ENCODE measurements at places on chromosomes 16 and 17.

GRCh38 chr16:84190731-84191388 lies at the start of gene ADAD2:
Gene ADAD2, plus strand, starts transcription at chr16:84191157. Its CDS starts 74 bp downstream, at chr16:84191231.
- no peak for DNase-seq

DNA sequence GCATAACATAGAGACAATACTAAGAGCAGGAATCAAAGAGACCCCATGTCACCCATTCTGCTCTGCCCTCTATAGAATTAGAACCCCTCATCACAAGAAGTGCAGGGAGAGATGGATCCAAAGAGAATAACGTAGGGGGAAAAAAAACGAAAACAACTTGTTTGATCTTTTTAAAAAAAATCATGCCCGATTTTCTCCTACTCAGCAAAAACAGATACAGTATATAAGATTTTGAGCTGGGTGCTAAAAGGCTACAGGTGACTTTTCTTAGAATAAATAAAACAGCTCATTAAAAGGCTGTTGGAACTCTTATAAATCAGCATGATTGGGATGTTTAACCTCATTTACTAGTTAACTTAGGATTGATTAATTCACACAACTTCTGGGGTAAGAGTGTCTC lies 17.4 kb downstream of the UBN1 start:
- DNase-seq: no peak

- peak; percentile 71 for DNase-seq
Measured at GRCh38 chr16:3094289-3095027, 4.6 kb downstream of the ZSCAN10 start.

DNA sequence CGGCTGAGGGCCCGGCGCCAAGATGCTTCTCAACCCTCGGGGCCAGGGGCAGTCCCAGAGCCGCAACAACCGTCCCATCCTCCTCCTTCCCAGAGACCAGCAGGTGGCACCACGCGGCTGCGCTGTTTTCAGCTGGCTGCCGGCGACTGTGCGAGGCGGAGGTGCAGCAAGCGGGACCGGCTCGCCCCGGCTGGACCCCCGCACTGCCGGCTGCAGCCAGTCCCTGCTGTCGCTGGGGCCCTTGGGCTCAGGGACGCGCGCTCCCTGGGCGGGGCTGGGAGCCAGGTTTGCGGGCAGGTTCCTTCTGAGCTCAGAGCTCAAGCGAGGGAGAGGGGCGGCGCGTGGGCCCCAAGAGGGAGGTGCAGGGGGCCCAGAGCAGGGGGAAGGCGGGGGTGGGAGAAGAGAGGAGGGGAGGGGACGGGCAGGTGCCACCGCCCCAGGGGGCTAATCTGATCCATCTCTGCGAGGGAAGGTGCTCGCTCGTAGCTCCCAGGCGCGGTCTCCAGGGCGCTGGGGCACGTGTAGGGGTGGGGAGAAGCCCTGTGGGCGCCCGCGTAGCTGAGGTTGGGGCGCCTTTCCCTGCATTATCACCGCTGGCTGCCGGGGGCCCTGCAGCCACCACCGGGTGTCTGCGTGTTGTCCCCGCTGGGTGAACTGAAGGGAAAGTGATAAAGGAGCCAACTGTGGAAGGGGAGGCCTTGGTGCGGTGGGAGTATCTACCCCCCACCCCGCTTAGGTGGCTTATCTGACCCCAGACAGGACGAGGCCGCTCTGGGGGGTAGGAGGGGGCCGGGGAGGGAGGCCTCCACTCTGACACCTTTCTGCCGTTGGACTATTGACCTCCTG lies 24.2 kb downstream of the STAT5A start:
- peak; percentile 73 for DNase-seq

DNA sequence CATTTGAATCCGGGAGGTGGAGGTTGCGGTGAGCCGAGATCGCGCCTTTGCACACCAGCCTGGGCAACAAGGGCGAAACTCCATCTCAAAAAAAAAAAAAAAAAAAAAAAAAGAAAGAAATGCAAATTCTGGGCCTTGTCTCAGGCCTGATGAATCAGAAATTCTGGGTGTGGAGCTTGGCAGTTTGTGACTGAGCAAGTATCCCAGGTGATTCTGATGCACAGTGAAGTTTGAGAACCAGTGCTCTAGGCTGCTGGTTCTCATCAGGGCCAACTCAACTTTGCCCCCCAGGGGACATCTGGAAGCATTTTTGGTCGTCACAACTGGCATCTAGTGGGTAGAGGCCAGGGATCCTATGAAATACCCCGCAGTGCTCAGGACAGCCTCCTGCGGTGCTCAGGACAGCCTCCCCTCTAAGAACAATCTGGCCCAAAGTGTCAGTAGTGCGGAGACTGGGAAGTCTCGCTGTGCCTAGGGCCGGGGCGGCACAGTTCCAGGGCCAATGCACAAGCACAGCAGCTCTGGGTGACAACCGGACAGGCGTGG lies 55.9 kb downstream of the SDK2 start:
- DNase-seq: no peak

DNA sequence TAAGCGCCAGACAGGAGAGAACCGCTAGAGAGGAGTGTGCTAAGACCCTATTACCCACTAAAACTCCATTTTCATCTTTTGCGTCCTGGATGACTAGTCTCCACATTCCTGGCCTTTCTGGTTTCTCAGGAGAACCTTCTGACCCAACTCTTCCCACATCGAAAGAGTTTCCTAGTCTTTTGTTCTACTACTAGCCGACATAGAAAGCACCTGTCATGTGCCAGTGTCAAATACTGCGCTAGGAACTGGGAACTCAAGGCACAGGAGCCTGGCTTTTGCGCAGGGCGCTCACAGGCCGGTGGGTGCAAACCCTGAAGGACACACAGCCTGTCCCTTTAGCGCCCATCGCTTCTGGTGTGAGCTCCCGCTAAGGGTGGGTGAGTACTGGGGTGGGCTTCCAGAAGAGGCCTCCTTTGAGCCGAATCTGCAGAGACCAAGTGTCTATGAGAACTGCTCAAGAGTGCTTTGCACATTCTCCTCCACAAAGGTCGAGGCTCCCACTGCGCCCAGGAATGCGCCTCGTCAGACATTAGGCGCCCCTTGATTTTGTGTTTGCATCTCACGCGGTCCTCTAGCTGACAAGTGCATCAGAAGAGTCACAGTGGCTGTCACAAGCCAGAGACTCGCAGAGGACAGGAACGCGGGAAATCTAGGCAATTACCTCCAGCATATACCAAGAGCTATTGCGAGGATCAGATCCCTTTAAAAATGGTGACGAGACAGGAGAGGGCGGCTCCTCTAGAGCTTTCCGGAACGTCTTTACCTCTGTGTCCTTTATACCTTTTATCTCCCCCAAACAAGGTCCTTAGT lies 2.0 kb upstream of the PSMB3 start:
- DNase-seq: no peak

GRCh38 chr16:17397499-17397891 lies 73.3 kb downstream of the XYLT1 start:
- no peak for DNase-seq

DNA sequence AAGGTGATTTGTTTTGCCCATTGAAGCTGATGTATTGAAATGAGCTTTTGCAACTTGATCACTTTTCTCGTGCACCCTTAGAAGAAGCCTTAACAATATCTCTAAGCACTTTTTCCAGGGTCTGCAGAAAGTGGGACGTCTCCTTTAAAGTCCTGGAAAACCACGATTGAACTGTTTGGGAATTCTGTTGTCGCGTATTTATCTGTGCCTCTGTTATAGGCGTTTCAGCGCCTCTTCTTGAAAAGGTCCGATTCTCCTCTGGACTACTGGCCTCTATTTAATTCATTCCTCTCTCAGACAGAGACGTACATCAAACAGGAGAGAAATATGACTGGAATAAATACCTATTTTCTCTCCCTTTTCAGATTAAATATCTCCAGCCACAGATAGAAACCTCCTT lies 262.4 kb upstream of the PSMD7 start:
- no peak for DNase-seq

GRCh38 chr17:64787255-64787920 lies 125.3 kb upstream of the SMURF2 start:
- no peak for DNase-seq

DNA sequence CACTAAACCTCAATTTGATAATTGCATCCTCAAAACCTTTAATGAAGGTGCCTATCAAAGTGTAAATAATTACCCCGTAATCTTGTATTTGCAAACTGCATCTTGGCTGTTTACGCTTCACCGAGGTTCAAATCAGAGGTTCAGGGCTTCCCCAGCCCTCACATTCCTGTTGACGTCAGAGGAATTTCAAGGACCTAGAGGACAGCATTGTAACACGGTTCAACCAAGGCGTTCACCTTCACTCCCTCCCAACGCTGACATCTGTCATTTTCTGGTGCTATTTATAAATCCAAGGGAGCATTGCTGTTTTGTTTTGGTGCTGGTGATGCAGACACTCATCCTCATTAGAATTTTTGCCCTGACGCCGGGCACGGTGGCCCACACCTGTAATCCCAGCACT lies 691.6 kb upstream of the RBFOX1 start:
- DNase-seq: no peak

DNA sequence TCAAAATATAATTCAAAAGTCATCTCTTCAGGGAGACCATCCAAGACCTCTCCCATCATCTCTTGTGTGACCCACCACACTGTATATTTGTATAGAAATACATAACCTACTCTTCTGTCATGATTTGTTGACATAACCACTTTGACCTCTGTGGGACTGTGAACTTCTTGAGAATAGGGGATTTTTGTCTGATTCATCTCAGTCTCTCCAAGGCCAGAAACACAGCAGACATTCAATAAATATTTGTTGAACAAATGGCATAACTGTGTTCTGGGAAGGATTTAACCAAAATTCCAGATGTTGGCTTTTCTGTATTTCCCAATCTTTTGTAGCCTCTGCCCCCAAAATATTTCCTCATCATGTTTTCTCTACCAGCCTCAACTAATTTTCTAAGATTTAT lies 169.7 kb downstream of the CDH11 start:
- no peak for DNase-seq

DNA sequence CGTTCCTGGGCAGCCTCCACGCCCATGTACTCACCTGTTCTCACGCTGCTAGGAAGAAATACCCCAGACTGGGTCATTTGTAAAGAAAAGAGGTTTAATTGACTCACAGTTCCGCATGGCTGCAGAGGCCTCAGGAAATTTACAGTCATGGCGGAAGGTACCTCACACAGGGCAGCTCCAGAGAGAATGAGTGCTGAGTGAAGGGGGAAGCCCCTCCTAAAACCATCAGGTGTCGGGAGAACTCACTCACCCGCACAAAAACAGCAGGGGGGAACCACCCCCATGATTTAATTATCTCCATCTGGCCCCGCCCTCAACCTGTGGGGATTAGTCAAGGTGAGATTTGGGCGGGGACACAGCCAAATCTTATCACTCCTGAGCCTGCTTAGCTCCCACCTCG lies 18.2 kb downstream of the RAB40C start:
- no peak for DNase-seq

- DNase-seq: peak; percentile 22
Measured at GRCh38 chr17:80414508-80414802, 512 bp upstream of the ENDOV start.

GRCh38 chr16:9798952-9799580 lies 383.2 kb downstream of the GRIN2A start:
- DNase-seq: no peak

GRCh38 chr17:55705847-55706246 lies 16.8 kb downstream of the TMEM100 start:
- DNase-seq: no peak

DNA sequence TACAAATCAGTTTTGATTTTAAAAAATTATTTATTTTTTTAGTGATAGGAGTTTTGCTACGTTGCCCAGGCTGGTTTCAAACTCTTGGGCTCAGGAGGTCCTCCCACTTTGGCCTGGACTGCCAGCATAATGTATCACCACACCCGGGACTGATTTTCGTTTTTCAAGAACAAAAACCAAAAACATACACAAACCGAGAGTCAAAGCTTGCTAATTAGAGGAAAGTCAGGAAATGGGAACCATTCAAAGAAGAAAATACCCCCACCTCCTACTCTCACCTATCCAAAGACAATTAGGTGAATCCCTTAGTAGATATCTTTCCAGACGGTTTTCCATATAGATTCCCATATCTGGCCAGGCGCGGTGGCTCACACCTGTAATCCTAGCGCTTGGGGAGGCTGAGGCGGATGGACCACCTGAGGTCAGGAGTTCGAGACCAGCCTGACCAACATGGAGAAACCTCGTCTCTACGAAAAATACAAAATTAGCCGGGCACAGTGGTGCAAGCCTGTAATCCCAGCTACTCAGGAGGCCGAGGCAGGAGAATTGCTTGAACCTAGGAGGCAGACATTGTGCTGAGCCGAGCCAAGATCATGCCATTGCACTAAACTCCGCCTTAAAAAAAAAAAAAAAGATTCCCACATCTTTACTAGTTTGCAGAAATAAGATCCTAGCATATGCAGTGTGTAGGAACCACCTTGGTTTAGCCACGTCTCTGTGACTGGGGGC lies 883 bp upstream of the SPN start:
- DNase-seq: no peak

DNA sequence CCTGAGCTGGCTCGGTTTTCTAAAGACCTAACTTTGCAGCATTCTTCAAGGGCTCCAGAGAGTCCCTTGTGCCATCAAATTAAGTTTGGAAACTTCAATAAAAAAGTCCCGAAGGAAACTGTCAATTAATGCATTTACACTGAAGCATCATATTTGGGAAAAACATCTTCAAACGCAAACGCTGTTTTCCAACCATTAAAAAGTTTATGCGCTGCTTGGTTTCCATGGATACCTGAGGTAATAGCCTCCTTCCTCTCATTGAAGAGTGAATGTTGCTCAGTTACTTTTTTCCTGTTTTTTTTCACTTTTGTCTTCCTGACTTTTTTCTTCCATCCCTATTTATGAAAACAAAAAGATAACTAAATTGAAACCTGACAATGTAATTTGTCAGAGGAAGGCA lies 399.1 kb downstream of the MAF start:
- no peak for DNase-seq

- DNase-seq: no peak
Measured at GRCh38 chr16:64615630-64616280, 506.1 kb downstream of the CDH11 start.

GRCh38 chr16:84874004-84874435 lies 54.2 kb downstream of the CRISPLD2 start:
- no peak for DNase-seq

DNA sequence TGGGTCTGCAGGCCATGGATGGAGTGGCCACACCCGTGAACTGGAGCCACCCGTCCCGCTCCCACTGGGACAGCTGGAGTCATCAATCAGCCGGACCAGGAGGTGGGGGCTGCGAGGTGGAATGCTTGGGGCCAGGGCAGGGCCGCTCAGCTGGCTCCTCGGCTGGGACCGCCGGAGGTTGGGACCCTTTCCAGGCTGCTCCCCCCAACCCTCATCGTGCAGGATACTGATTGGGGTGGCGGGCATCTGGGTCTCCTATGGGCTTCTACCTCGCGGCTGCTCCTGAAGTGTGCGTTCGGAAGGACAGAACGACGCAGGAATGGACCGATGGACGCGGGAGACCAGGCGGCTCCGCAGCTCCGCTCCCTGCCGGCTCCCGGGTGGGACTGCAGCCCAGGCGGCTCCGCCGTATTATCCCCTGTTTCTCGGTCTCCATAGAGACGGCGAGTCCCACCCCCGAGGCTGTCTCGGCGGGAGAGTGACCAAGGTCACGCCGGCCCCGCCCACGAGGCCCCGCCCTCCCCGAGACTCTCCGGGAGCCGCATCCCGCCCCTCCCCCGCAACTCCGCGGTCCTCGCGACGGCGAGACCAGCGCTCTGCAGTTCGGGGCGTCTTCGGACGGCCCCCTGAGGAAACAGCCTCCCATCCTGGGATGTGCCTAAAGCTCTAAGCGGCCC lies at the start of gene TPPP3:
TPPP3 (minus strand) TSS at position 388 of the 677 bp plus-strand sequence. CDS start 2,387 bp downstream, outside the sequence.
- peak; percentile 87 for DNase-seq
